Cardiac muscle cell (in vitro differentiated cells and primary cell): ENCODE measurements at places on chromosomes 3 and 15.

DNA sequence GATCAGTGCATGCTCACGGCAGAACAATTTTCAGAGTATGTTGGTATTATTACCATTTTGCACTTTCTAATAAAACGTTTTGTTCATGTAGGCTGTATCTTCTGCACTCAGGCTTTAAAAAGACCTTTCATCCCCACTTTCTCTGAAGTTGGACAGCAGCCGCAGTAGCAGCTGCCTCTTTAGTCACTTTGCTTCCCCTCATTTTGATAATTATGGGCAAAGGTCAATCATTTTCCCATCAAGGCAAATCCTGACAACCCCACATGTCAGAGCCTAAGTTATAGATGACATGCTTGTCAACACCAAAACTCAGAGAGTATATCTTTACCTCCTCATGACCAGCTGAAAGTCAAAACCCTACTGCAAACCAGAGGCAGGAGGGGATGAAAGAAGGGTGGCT lies 99.7 kb downstream of the ROBO2 start:
- no peak for DNase-seq
- no peaks in the 10 kb centered on the region for H3K36me3 ChIP-seq
- H3K4me3 ChIP-seq, result no peak overlapping the region
- peak overlapping the region; percentile 15 for H3K27ac ChIP-seq
- peaks cover 13% of the 10 kb centered on the region for H3K4me1 ChIP-seq

- no peak overlapping the region for H3K27ac ChIP-seq
- H3K27me3 ChIP-seq, result peaks cover 15% of the 10 kb centered on the region
- H3K4me1 ChIP-seq, result peaks cover 56% of the 10 kb centered on the region
- DNase-seq, result no peak
Observed at GRCh38 chr15:40293905-40294895, 11.3 kb upstream of the ANKRD63 start.

DNA sequence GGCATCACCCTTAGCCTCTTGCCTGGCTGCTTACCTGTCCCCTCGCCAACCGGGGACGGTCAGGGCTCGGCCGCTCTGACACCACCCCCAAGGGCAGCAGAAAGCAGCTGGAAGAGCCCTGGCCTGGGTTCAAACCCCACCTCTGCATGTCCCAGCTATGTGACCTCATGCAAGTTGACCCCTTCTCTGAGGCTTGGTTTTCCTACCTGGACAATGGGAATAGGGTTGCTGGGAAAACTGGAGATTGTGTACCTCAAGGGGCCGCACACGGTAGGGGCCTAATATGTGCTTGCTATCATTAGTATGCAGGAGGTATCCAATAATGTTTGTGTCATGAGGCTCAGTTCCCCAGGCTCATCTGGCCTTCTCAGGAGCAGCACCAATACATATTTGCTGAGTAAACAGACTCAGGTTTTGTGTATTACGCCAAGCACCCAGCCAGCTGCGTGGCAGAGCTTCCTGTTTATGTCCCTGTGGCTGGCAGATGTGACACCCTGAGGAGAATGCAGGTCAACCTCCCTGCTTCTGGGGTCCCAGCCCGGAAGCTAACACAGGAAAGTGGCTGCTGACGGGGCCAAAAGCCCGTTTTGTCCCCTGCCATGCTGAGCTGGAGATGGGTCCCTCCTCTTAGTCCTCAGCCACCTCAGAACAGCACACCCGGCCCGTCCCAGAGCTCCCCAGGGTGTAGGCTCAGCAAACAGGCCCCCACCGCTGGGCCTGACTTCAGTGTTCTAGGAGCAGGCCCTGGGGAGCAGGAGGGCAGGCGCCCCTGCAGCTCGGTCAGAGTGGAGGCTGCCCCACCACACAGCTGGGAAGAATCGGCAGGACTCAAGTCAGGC lies 29.7 kb downstream of the PLXND1 start:
- H3K4me1 ChIP-seq, result no peaks in the 10 kb centered on the region
- DNase-seq, result no peak
- H3K36me3 ChIP-seq, result no peaks in the 10 kb centered on the region
- H3K4me3 ChIP-seq, result no peak overlapping the region
- no peaks in the 10 kb centered on the region for H3K27me3 ChIP-seq

DNA sequence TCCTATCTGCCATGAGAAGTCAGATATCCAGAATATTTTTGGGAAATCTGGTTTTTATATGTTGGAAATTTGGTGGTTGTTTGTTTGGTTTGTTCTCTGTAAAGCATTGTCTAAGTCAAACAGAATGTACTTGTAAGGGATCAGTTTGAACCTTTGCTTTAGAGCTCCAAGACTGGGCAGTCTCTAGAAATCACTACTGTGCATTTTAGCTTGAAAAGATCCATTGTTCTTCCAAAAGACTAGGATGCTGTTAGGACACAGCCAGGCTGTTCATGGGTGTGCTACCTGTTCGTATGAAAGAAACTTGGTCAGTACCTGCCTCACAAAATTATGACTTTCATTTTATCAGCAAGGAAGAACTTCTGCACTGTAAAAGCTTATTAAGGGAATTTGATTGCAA lies 182.6 kb downstream of the WDR72 start:
- H3K4me1 ChIP-seq, result no peaks in the 10 kb centered on the region
- H3K36me3 ChIP-seq, result no peaks in the 10 kb centered on the region
- no peak overlapping the region for H3K4me3 ChIP-seq
- no peaks in the 10 kb centered on the region for H3K27me3 ChIP-seq
- no peak for DNase-seq

DNA sequence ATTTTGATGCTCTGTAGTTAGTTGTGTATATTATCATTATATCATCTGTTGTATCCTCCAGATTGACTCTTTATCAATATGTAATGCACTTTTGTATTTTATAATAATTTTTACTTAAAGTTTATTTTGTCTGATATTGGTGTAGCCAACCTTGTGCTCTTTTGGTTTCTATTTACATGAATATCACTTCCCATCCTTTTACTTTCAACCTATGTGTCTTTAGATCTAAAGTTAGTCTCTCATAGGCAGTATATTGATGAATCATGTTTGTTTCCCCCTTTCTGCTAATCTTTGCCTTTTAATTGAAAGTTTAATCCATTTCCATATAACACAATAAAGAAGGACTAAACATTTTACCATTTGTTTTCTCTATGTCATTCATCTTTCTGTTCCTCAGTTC lies 28.1 kb upstream of the CD200R1L start:
- no peak for DNase-seq
- H3K4me3 ChIP-seq, result no peak overlapping the region
- H3K27me3 ChIP-seq, result no peaks in the 10 kb centered on the region
- no peaks in the 10 kb centered on the region for H3K4me1 ChIP-seq
- no peaks in the 10 kb centered on the region for H3K36me3 ChIP-seq
- H3K27ac ChIP-seq, result no peak overlapping the region

GRCh38 chr3:31053299-31053698 lies 158.8 kb upstream of the GADL1 start:
- no peaks in the 10 kb centered on the region for H3K36me3 ChIP-seq
- DNase-seq, result no peak
- no peaks in the 10 kb centered on the region for H3K27me3 ChIP-seq
- H3K4me3 ChIP-seq, result no peak overlapping the region

DNA sequence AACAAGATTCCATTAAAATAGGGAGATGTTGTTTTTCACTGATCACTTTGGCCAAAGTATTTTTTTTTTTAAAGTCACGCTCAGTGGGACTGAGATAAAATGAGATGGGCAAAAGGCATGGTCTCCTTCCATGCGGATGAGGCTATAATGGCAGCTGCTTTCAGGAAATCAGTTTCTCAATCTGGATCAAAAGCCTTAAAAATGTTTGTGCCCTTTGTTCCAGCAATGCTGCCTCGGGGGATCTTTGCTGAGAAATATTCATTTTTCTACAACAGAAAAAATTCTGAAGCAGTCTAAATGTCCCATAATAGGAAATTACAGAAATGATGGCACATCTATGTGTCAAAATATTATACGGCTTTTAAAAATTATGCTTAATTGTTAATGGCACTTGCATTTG lies 97.2 kb downstream of the SMAD6 start:
- H3K27me3 ChIP-seq, result no peaks in the 10 kb centered on the region
- no peak for DNase-seq
- no peaks in the 10 kb centered on the region for H3K36me3 ChIP-seq
- peaks cover 17% of the 10 kb centered on the region for H3K4me1 ChIP-seq

GRCh38 chr15:68317281-68318007 lies 39.9 kb downstream of the FEM1B start:
- no peak for DNase-seq
- no peaks in the 10 kb centered on the region for H3K36me3 ChIP-seq
- H3K27ac ChIP-seq, result no peak overlapping the region
- no peaks in the 10 kb centered on the region for H3K4me1 ChIP-seq

DNA sequence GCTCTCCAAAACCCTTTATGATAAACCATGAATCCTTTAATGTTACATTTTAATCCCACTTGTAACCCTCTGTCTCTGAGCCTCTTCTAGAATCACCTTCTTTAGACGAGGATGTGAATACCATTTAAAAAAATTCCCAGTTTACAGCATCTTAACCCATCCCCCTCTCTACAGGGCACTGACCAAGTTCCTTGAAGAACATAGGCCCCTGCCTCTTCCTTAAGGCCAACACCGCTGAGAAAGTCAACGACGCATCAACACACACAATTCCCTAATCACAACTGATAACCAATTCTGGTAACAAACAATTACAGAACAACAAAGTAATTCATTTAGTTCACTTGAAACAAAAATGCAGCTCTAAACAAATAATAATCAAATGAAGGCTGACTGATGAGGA lies 130.3 kb downstream of the DLG1 start:
- no peaks in the 10 kb centered on the region for H3K27me3 ChIP-seq
- DNase-seq, result no peak
- no peaks in the 10 kb centered on the region for H3K4me1 ChIP-seq
- H3K27ac ChIP-seq, result no peak overlapping the region

DNA sequence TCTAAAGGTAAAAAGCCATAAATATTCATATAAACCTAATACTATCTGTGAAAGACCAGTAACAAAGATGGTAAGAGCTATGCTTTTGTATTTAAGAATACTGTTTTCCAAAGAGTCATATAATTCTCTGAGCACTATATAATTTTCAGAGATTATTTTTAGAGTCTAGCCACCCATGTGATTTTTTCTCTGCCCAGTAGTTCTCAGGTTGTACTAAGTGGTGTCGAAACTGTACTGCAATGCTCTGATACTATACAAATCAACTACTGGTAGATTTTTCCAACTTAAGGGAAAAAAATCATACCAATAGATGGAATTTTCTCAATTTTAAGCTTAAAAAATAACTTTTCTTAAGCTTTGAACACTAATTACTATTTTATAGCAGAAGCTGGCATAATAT lies 104.8 kb downstream of the MYO5A start:
- DNase-seq, result no peak
- peaks cover 12% of the 10 kb centered on the region for H3K4me1 ChIP-seq
- no peaks in the 10 kb centered on the region for H3K27me3 ChIP-seq
- H3K36me3 ChIP-seq, result no peaks in the 10 kb centered on the region
- no peak overlapping the region for H3K27ac ChIP-seq

GRCh38 chr3:110521019-110521418 lies 550.6 kb upstream of the NECTIN3 start:
- H3K4me3 ChIP-seq, result no peak overlapping the region
- no peak overlapping the region for H3K27ac ChIP-seq
- no peaks in the 10 kb centered on the region for H3K4me1 ChIP-seq
- H3K27me3 ChIP-seq, result no peaks in the 10 kb centered on the region
- DNase-seq, result no peak
- no peaks in the 10 kb centered on the region for H3K36me3 ChIP-seq

- peak; percentile 73 for DNase-seq
- no peak overlapping the region for H3K4me3 ChIP-seq
- H3K27me3 ChIP-seq, result no peaks in the 10 kb centered on the region
Observed at GRCh38 chr3:11077466-11077865, 76.8 kb upstream of the HRH1 start.

- H3K27me3 ChIP-seq, result no peaks in the 10 kb centered on the region
- no peaks in the 10 kb centered on the region for H3K36me3 ChIP-seq
- DNase-seq, result no peak
- H3K4me3 ChIP-seq, result no peak overlapping the region
Observed at GRCh38 chr15:49495993-49496753, 73.1 kb downstream of the FGF7 start.

- H3K4me1 ChIP-seq, result no peaks in the 10 kb centered on the region
- H3K27me3 ChIP-seq, result peaks cover 18% of the 10 kb centered on the region
- H3K4me3 ChIP-seq, result no peak overlapping the region
Observed at GRCh38 chr15:99009741-99010330, 2.2 kb upstream of the PGPEP1L start.
